ENCODE measurements at places on chromosomes 2 and 18. TPM values are rescaled to one million over a fixed set of nuclear protein-coding genes. Genes with fewer than 3 reads are reported as not detected.

Gene DYNAP
- polyA plus RNA-seq: not detected

Gene EPHA4
- polyA plus RNA-seq: 12.2 TPM

Gene RSAD2
- polyA plus RNA-seq: 4.1 TPM

Gene METAP1D
- 14.2 TPM for polyA plus RNA-seq

Gene LYG2
- 0.25 TPM for polyA plus RNA-seq

Gene FZD7
- 27.5 TPM for polyA plus RNA-seq

Gene LDLRAD4
- 8.0 TPM for polyA plus RNA-seq

Gene LCT
- polyA plus RNA-seq: not detected

Gene PLB1
- polyA plus RNA-seq: 2.4 TPM

Gene NOP58
- polyA plus RNA-seq: 58.7 TPM

Gene PRSS56
- polyA plus RNA-seq: 2.2 TPM

Gene UNC80
- 2.8 TPM for polyA plus RNA-seq

Gene RPRM
- 17.0 TPM for polyA plus RNA-seq

Gene FIGLA
- not detected for polyA plus RNA-seq

Gene RFX8
- 1.9 TPM for polyA plus RNA-seq

Gene LRP2
- polyA plus RNA-seq: 0.05 TPM

Gene VPS54
- 21.9 TPM for polyA plus RNA-seq

Gene ITGA6
- polyA plus RNA-seq: 98.3 TPM

DNA sequence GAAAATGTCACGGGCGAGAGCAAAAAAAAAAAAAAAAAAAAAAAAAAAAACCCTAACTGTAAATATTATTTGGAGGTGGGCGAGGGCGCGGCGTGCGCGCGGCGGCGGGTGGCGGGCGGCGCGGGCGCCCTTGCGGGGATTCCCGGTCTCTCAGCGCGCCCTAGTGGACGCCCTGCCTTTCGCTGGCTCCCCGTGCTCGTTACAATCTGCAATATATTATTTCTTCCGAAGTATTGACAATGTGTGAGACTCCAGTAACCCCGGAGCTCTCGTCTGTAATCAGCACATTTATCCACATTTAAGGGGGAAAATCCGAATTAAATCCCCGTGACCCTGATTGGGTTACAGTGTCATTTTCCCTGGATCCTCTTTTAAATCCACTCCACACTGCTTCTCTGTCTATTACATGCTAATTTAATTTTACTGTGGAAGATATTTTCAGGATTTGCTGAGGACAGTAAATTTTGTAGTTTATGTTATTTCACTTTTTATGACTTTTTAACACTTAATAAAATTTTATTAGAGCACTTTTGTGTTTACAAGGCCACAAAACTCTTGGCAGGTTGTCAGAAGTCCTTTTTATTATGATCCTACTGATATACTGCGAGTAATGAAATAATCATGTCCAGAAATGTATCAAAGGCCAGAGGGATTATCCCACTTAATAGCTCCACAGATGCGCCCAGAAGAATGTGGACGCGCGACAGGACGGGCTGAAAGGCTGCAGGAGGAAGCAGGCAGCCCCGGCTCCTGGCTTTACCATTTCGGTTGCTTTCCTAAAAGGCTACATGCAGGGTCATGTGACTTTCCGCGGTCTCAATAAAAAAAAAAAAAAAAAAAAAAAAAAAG lies 369.1 kb downstream of the MTX2 start:
- DNase-seq: peak; percentile 84

- DNase-seq: peak; percentile 57
Observed at GRCh38 chr18:55908901-55909366, 320.9 kb upstream of the TCF4 start.

DNA sequence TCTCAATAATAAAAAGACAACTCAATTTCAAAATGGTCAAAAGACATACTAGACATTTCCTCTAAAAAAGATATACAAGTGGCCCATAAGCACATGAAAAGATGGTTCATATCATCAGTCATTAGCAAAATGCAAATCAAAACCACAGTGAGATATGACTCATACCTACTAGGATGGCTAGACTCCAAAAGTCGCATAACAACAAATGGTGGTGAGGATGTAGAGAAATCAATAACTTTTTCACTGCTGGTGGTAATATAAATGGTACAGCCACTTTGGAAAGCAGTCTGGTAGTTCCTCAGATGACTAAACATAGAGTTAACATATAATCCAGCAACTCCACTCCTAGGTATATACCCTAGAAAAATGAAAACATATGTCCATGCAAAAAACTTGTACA lies 242.3 kb upstream of the NOL4 start:
- DNase-seq: no peak

GRCh38 chr2:66460031-66460430 lies 25.1 kb downstream of the MEIS1 start:
- no peak for DNase-seq

GRCh38 chr2:178819147-178819875 lies 12.1 kb upstream of the TTN start:
- no peak for DNase-seq

DNA sequence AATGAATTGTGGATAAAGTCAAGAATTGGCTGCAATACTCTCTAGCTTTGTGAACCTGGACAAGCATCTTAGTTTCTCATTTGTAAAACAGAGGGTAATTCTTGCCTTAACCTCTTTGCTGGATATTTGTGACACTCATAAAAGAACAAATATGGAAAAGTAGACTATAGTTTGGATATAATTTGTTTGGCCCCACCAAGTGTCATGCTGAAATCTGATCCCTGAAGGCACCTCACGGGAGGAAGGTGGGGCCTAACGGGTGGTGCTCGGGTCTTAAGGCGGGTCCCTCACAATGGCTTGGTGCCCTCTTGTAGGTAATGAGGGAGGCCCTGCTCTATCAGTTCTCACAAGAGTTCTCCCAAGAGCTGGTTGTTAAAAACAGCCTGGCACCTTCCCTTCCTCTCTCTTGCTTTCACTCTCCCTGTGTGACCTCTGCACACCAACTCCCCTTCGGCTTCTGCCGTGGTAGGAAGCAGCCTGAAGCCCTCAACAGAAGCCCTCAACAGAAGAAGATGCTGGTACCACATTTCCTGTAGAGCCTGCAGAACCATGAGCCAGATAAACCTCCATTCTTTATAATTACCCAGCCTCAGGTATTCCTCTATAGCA lies 37.4 kb downstream of the ARL4C start:
- DNase-seq: no peak

DNA sequence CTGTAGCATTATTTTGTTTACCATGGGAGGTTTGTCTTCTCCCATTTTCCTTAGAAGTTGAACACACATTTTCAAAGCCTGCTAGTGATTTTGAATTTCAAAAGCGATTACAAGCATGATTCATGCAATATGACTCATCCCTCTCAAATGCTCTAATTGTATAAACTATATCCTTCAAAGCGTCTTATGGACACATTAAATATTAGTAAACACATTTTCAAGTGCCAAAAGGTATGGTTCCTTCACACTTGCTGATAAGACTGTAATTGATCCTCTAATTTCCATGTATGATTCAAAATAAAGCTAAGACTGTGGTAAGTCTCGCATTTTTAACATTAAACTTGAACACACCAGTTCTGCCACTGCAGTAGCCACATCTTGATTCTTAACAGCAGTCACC lies 512.9 kb downstream of the LRRTM4 start:
- DNase-seq: no peak

DNA sequence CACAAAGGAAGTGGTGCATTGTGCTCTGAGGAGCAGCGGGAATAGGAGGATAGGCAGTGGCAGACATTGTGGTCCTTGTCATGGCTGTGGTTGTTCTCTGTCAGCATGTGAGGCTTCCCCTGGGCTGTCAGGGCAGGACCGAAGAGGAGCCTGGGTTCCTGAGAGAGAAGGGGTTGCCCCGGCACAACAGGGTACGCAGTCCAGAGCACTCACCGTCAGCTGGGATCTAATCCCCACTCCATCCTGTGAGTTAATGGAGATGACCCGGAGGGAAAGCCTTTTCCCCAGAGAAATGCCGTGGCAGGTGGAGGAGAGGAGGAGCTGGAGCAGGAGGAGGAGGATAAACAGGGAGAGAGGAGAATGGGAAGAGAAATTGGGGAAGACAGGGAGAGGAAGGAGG lies 396.7 kb upstream of the HS6ST1 start:
- DNase-seq: no peak

GRCh38 chr2:152647552-152647951 lies 69.7 kb downstream of the PRPF40A start:
- DNase-seq: peak; percentile 8

DNA sequence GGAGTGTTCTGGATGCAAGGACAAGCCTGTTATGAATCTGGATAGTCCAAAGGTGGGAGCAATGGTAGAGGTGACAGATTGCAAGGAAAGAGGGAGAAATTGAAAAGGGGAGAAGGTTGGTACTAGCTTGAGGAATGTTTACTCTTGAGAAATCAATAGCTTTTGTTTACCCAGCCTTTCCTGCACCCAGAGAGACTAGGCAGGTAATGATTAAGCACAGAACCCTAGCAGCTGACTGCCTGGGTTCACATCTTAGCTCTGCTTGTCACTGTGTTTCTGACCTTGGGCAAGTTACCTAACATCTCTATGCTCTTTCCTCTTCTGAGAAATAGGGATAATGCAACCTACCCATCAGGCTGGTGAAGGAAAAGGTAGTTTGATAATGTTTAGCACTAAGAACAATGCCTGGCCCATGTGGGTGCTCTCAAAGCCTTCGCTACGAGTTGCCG lies 178.6 kb downstream of the MGAT5 start:
- no peak for DNase-seq

DNA sequence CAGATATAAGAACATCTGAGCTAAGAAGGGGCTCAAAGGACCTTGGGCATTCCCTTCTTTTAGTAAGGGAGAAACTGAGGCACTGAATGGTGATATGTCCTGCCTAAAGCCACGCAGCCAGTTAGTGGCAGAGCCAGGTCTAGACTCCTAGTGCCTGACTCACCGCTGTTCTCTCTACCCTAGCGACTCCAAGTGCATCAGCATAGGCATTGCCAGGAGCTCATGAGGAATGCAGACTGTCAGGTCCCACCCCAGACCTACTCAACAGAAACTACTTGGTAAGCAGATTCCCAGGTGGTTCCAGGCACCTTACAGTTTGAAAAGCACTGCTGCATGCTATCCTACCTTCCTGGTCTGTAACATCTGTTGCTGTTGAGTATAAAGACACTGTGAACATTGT lies 158.9 kb downstream of the MSH2 start:
- no peak for DNase-seq

DNA sequence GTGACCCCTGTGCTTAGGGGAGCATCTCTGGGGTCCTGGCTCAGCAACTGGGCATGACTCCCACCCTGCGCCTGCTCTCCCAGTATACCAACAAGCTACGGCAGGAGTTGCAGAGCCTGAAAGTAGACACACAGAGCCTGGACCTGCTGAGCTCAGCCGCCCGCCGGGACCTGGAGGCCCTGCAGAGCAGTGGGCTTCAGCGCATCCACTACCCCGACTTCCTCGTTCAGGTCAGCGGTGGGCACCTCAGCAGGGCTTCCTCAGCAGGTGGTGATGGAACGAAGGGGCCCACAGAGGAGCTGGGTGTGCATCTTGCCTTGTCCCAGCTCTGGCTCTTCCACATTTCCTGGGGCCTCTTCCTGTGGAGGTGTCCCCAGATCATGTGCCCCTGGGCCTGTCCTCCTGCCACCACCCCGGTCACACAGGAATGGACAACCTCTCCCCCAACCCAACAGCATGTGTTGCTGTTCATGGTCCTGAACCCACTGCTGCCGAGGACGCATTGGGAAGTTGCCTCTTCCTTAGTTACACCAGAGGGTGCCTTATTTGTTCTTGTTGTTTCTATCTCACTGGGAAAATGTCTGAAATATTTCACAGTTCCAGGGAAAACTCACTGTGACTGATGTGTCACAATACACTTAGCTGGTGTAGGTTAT lies 10.8 kb downstream of the PROM2 start:
- DNase-seq: no peak

DNA sequence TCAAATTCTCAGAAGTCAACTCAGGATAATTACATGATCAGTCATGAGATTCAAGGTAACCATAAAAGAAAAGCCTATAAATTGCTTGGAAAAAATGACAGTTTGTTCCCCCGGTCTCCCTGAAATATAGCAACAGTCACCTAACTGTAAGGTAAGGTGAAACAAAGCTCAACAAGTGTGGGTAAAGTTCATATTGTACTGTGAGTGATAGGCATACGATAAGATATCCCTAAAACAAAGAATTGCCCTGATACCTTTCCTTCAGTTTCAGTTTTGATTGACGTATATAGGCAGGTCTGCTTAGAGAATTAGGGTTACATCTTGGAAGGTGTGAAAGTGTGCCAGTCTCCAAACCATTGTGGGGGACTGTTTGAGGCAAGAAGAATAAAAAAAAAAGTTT lies 4.0 kb upstream of the CCBE1 start:
- DNase-seq: no peak

GRCh38 chr18:76306685-76307292 lies 188.3 kb downstream of the ZNF516 start:
- DNase-seq: no peak

DNA sequence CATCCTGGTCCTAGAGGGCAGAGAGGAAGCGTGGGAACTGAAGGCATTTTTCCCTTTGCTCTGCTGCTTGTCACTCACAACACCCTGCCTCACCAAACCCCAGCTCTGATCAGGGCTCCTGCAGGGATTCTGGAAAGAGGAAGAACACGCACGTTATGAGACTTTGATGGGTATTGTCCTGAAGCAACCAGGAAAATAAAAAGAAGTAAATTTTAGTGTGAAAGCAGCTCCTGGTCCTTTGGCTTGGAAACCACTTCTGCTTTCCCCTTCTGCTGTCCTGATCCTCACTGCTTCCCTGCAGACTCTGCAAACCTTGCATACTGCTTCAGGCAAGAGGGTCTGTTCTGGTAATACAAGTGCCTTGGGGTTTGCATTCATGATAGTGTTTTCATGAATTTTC lies 164.1 kb downstream of the SLC8A1 start:
- DNase-seq: no peak

DNA sequence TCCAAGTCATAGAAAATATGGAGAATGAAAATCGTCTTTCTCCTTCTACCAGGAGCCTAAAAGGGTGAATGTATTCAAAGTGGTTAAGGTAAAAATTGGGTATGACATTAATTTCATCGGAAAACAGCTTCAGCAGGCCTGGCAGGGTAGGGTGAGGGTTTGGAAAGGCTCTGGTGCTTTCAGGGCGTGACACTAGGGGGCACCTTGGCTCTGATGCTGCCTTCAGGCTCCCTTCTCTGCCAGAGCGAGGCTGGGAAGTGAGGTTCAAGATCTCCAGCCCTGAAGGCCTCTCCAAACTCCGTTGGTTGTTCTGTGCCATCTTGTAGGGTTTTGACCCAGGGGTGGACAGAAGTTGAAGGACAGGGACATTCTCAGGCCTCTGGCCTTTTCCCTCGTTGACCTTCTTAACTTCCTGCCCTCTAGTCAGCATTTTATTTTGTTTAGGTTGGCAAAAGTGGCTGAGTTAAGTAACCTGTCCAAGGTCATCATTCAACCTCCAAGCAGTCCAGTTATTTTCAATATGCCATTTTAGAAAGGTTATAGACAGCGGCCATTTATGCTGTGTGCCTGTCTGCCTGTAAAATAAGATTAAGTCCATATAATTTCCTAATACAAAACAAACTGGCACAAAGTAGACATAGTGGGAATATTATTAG lies 40.3 kb downstream of the EML6 start:
- DNase-seq: no peak

DNA sequence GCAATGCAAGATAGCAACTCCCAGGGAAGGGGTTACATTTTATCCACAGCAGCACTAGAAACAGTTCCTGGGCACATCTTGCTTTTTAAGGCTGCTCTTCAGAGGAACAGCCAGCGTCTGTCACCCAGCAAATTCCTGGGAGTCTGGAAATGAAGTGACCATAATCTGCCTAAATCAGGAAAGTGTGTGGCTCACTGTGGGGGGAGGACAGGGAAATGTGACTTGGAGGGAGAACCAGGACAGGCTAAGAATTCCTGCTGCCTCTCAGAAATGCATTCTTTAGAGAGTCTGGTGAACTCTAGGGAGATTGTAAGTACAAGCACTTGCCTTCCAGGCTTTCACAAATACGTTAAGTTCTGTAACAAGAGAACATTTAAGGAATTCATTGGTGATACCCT lies 364.3 kb upstream of the SPHKAP start:
- no peak for DNase-seq
